ENCODE measurements at places on chromosomes 1 and 21.

GRCh38 chr1:17447501-17447992 is 8.1 kb upstream of the RCC2 start:
- no peak for DNase-seq

DNA sequence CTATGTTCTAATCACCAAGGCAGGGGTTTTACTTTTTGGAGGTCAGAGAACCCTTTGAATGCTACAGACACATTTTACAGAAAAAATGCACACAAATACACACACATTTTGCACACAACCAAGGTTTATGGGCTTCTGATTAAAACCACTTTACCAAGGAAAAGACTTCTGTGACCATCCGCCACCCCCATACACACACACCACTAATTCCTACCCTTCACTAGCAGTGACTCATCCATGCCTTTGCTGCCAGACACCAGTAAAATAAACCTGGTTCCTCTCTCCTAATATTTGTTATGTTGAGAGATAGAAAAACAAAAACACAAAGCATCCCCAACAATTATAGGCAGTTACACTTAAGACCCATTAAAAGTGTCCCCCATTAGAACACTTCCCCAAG is 12.9 kb downstream of the PIGM start:
- no peak for DNase-seq

DNA sequence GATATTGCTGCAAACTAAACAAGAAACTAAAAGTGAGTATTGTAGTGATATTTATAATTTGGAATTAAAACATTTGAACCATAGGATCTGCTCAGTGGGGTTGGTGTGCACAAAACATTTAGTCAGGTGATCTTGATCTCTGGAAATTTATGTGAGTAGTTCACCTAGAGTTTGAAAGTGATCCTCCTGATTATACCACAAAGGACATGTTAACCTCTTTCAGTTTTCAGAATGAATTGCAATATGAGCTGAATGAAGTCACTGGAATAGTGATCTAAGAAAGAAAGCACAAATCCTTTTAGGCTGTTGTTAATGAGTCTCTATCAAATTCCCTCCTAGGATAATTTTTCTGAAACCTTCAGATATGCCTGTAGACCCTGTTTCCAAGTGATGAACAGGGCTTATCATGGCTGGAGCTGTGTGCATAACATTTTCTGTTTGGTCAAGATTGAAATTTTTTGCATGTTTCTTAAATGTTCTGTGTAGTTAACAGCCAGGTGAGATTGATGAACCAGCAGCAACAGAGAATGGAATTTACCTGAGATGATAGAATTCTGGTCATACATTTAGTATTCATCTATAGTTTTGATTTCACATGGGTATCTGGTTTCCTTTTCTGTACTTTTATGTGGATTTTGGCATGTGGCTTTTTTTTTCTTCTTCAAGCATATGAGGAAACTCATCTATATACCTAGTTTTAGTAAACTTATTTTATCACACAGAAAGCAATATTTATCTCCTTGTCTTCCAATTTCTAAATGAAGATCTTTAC is 25.5 kb downstream of the CDC14A start:
- no peak for DNase-seq

DNA sequence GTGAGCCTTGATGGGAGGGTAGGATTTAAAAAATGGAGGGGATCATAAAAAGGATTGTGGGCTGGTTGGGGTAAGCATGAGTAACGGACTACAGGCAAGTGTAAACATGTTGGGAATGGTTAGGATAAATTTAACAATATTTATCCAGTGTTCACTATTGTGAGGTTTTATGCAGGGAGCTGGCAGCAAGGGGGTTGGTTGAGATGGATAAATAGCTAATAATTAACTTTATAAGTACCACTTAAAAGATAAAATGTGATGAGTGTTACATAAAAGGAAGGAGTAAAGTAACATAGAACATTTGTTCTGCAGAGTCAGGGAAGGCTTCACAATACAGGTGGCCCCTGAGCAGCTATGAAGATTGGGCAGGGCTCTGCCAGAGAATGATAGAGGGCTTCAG is 109.0 kb downstream of the NGF start:
- DNase-seq, result no peak

GRCh38 chr1:232590744-232591082 is 39.2 kb downstream of the SIPA1L2 start:
- no peak for DNase-seq

GRCh38 chr1:87894062-87894461 is 565.4 kb downstream of the LMO4 start:
- DNase-seq, result no peak

- DNase-seq, result no peak
Observed at GRCh38 chr1:156373546-156373945, 4.5 kb downstream of the RHBG start.

DNA sequence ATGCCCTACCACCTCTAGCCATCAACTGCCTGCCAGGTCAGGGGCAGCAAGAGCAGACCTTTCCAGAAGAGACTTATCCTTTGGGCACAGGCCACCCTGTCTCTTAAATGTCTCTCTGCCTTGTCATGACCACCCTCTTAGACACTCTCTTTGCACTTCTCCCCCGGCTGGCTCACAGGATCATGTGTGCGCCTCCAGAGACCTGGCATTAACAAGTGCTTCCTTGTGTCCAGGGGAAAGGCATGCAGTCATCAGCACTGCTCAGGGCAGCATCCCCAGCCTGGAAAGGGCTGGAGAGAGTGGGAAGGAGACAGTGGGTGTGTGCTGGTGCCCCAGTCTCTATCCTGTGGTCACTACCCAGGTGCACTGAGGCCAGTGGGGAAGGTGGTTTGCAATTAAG is 85.2 kb upstream of the TLR5 start:
- DNase-seq, result no peak

DNA sequence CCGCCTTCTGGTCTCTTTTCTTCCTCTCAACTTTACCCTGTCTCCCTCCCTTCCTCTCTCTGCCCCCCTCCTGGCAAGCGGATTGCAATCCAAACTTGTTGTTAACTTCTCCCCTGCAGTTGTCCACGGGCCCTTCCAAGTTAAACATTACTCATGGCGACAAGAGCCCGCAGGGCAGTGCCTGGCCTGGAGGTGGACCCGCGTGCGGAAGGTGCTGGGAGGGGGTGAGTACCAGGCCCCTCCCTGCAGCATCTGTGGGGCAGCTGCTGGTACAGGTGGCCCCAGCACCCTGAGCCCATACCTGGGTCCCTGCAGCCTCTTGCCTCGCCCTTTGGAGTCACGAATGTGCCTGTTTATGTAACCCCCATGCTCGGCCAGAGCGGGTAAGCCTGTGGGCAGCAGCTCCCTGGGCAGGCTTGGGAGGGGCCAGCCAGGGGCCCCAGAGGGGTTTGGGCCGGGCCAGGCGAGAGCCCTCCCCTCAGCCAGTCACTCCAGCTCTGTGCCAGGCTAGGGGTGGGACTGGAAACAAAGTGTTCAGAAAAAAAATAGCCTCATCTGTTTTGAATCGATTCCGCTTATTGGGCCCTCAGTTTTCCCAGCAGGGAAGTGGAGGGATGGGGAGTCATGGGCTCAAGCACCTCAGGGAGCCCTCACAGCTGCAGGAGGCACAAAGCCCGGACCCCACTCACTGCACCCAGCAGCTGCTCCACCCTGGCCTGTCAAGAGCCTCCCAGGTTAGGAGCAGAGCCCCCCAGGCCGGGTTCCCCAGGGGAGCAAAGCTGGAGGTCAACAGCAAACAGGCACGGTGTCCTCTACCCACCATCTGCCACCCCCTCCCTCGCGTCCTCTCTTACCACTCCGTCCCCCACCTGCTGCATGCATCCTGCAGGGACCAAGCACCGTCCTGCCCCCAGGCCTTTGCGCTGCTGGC is 14.0 kb upstream of the FAAP20 start:
- DNase-seq, result no peak

DNA sequence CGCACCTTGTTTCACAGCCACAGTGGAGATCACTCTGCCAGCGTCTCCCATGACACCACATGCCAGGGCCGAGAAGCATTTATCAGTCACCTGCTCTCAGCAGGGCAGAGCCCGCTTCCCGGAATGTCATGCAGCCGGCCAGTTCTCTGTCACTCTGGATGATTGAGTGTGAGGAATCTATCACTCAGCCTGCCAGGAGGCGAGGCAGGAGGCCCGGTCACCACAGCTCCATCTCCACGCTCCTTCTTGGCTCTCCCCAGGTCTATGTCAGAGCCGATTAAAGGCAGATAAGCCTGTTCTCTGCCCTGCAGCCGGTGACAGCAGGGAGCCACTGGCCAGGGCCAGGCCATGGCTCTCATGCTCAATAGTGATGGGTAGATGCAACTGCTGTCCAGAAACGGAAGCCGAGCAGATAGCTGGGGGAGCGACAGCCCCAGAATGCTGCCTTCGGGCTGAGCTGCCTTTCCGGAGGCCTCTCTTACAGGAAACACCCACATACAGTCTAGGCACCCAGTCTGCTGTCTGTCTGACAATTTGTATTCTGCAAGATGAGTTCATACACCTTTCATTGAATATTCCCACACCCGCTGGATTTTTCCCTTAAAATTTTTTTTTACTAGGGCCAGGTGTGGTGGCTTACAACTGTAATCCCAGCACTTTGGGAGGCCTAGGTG is 64.1 kb downstream of the ACTL8 start:
- no peak for DNase-seq

- no peak for DNase-seq
Observed at GRCh38 chr1:110210604-110211495, 736 bp downstream of the KCNC4 start.

DNA sequence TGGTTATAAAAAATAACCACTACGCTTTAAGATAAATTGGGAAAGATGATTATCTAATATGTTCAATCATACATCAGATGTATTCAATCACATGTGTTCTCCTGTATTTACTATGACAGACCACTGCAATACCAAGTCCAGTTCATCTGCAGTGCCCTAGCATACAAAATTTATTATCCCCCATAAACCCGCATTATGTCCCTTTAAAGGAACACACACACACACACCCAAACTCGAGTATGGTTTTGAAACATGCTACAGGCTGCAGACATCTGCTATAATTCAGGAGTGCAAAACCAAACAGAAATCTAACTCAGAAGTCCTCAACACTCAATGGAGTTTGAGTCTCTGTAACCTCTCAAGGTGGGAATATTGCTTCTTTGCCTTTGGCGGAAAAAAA is 14.9 kb downstream of the ODF2L start:
- DNase-seq, result no peak

DNA sequence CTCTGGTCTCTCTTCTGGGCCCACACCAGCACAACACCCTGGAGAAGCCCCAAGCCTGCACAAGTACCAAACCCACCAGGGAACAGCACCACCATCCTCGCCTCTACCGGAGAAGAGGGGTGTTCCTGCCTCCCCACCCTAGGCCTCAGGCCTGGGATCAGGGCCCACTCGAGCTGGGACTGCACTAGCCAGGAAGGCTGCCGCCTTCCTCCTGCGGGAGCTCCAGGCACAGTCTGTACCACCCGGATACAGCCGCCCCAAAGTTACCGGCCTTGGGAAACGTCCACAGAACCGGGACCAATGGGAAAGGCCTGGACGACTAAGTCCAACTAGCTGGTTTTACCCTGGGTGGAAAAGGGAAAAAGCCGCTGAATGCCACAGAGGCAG is 3.4 kb downstream of the TAL1 start:
- DNase-seq, result no peak

DNA sequence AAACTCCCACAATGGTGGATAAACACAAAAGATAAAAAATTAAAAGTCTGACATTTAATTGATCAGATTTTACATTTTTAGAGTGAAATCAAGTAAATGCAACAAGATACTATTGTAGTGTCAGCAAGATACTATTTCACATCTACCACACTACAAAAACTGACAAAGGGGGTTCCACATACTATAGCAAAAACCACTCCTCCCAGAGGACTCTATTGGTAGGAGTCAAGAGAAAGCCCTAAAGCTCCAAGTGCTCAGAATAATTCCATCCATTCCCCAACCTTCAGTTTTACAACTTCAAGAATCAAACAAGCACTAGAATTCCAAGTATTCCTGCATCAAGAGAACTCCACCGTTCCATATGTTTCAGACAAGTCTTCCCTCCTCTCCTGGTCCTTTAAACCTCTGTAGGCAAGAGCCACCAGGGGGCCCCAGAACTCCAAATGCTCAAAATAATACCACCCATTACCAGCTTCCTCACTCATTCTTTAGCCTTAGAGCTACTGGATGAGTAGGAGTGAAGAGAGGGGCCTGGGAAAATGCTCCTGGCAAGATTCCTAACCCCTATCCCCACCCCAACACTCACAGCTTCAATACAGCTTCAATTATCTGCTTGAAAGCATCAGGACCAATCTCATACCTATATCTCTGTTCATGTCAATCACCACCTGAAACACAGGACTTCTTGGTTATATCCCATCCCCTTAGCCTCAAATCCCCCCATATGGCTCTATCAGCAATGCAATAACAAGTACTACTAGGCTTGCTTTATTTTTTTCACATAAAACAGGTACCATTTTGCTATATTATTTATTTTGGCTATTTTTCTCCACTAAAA is 9.9 kb downstream of the TOR1AIP2 start:
- no peak for DNase-seq

DNA sequence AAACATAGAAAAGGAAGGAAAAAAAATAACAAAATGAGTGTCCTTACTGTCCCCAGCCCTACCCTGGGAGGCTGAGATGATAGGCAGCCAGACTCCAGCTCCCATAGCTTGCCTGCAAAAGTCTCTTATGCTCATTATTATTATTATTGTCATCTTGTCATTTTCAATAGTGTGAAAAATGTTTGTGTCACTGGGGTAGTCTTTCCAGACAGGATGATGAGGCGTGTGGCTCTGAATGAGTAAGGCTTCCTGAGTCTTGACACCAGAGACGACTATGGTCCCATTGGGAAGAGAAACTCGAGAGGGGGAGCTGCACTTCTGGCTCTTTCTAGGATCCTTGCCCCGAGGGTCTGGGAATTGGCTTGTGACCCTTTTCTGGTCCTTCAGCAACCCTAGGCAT is 1.1 kb upstream of the CYB561D1 start:
- no peak for DNase-seq

GRCh38 chr1:209621286-209621685 is 30.9 kb downstream of the LAMB3 start:
- DNase-seq, result no peak

DNA sequence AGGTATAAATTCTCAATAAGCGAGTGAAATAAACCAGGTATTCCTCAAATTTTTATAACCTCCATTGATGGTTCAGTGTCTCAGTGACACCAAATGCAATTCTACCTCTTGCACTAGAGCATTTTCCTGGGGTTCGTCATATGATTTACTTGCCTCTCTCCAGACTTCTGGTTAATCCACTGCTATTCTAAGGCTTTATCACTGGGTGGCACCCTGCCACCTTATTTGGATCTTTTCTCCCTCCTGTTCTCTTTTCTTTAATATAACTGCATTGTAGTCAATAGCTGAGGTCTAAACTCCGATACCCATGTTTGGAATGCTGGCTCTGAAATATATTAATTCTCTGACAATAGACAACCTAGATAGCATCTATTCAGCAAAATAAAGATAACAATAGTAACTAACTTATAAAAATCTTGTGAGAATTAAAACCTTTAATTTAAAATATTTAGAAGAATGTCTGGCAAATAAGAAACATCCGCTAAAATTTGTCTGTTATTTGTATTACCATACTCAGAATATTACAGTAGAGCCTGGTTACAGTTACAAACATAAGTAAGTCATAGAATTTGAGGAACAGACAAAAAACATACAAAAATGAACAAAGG is 436.4 kb downstream of the PLA2G4A start:
- peak; percentile 37 for DNase-seq

GRCh38 chr1:26996665-26997064 is 3.2 kb downstream of the TRNP1 start:
- no peak for DNase-seq

Measured in SW 1271 (cell line).